ENCODE measurements at places on chromosomes 1 and 21.

- DNase-seq: no peak
These were observed 165.8 kb upstream of the CAMK1G start for GRCh38 chr1:209417761-209418160.

DNA sequence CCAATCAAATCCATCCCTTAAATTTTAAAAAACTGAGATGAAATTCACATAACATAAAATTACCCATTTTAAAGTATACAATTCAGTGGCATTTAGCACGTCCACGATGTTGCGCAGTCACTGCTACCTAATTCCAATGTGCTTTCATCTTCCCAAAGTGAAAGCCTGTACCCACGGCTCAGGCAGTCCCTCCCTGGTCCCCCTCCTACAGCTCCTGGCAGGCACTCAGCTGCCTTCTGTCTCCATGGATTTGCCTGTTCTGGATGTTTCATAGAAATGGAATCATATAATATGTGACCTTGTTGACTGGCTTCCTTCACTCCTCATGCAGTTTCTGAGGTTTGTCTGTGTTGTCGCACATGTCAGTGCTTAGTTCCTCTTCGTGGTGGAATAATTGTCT is 386.3 kb downstream of the CAMTA1 start:
- DNase-seq: no peak

GRCh38 chr1:85308833-85309350 is 32.5 kb upstream of the BCL10 start:
- DNase-seq: no peak

- no peak for DNase-seq
These were observed 611.2 kb upstream of the PLXNA2 start for GRCh38 chr1:208855403-208855802.

- DNase-seq: no peak
These were observed 5.7 kb downstream of the BCL2L15 start for GRCh38 chr1:113881661-113882060.

- DNase-seq: no peak
These were observed 23.5 kb downstream of the LRRC8D start for GRCh38 chr1:89844241-89844807.

DNA sequence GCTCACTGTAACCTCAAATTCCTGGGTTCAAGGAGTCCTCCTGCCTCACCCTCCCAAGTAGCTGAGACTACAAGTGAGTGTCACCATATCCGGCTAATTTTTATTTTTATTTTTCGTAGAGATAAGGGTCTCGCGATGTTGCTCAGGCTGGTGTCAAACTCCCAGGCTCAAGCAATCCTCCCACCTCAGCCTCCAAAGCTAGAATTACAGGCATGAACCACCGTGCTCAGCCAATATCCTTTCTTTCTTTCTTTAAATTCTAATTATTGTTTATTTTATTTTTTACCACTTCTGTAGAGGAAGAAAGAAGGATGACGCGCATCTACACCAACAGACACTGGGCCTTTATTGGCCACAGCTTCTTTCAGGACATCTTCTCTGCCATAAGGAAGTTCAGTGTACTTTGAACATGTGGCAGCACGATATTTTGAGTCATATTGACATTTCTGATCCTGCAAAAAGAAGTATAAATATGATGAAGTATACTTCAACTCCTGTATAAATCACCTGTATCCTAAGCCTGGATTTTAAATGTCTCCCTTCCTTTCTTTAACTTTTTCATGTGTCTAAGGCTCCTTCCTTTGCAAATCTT is 15.8 kb downstream of the CTSS start:
- DNase-seq: no peak

DNA sequence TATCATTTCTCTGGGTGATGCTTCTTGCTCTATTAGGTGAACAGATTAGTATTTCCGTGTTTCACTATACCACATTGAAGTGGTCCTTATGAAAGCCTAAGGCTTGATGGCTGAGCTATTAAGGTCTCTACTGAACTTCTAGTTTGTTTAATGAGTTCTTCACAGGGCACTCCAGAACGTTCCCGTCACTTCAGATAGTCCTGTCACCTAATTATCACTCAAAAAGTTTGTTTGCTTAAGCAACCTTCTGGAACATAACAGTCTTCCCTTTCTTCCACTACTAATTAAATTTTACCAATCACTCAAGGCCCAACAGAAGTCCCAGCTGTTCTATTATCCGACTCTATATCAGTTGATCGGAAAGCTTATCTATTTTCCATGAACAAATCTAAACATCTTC is 104.6 kb upstream of the ZC3H11B start:
- DNase-seq: no peak

DNA sequence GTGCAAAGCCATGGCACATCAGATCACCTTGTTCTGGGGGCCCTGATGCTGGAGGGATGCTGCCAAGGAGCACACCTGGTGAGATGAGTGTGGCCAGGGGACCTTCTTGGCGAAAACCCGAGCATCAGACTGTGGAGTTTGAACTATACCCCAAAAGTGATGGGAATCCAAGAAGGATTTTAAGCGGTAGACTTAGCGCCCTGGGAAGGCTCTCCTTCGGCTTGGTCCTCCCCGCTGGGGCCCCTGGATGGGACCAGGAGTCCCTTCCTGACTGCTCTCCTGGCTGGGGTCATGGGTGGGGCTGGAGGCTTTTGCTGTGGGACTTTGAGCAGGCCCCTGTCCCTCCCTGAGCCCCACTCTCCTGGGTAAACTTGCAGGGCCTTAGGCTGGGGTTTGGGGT is 10.5 kb downstream of the ZNF362 start:
- DNase-seq: no peak

DNA sequence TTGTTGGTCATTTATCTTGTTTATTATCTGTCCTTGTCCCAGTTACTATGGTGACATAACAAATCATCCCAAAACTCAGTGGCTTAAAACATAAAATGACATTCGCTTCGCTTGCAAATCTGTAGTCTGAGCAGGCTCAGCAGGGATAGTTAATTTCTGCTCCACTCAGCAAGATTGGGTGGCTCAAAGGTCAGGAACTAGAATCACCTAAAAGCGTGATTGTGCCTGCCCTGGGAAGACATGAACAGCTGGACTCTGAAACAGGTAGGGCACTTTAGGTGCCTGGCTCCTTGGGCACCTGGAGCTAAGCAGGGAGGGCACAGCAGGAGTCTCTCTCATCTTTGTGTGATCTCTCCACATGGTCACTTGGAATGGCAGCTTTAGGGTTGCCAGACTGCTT is 14.7 kb upstream of the TRAF3IP3 start:
- DNase-seq: no peak

- DNase-seq: no peak
These were observed 195.3 kb downstream of the BRINP2 start for GRCh38 chr1:177366091-177366490.

DNA sequence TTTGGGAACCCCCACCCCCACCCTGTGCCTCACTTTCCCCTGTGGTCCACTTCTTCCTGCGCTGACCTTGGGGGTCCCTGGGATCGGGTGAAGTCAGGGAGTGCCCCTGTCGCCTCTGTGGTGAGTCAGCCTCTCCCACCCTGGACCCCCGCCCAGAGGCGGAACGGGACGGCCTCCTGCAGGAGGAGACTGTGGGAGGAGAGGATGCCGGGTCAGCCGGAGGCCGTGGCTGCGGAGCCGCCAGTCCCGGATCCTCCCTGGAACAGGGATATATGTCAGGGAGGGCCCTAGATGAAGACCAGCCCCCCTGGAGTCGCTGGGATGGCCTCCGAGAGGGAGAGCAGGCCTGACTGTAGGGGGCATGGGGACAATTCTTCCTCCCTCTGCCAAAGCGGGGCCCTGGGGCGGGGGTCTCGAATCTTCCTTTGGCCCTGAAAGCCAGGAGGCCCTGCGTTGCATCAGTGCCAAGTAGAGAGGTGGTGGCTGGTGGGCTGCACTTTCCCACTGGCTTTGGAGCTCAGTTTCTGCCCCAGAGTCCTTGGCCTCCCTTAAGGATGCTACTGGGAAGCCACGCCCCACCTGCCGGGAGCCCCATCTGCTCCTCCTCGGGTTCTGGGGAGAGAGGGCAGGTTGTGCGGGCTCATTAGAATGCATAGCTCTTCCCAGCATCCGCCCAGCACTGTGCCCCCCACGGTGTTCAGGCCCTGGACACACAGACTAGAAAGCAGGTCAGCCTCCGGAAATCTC is 930 bp downstream of the ARHGEF10L start:
- DNase-seq: no peak

DNA sequence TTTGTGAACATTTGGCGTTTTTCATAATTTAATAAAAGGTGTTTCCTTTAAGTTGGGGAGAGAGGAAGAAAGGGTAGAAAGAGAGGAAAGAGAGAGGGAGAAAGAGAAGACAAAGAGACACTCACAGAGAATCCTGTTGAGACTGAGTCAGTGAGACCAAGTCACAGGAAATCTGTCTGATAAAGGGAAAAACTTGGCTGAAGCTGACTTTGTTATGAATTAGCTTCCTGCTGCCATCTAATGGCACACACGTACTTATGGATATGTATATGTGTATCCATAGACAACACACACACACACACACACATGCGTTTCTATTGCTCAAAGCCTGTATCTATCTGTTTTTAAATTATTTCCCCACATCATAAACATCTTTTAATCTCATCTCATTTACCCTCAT is 42.5 kb upstream of the DISC1 start:
- no peak for DNase-seq

- no peak for DNase-seq
These were observed 114.7 kb downstream of the PAPPA2 start for GRCh38 chr1:176577646-176578197.

- peak; percentile 3 for DNase-seq
These were observed 144.4 kb upstream of the ZNF644 start for GRCh38 chr1:91166106-91166712.

- DNase-seq: no peak
These were observed at the start of gene PLPP3 for GRCh38 chr1:56578963-56579875. TSS of gene PLPP3 (minus strand) at chr1:56579563. CDS start at chr1:56579016, 547 bp downstream.

Measured in T follicular helper cell (primary cell).